ENCODE measurements at places on chromosomes 13 and 19.

DNA sequence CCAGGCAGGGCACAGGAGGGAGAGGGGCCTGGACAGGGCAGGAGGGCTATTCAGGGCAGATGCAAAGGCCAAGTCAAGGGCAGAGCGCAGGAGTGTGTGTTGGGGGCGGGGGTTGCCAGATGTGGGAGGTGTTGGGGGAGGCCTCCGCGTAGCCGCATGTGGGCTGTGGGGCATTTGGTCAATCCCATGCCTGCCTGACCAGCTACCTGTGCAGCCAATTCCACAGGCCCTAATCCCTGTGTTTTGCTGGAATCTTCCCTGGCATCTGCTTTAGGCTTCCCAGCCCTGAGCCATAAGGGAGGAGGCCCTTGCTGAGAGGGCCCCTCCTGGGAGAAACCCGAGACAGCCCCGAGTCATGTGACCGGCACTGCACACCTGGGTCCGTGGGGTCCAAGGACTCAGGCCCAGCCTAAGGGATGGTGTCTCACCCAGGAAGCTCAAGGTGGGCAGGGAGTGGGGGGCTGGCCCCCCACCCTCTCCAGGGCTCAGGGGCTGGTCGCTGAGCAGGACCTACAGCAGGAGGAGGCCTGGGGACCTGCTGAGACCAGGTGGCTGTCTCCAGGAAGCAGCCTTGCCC, 20.3 kb downstream of the RFX1 start:
- DNase-seq, result no peak

DNA sequence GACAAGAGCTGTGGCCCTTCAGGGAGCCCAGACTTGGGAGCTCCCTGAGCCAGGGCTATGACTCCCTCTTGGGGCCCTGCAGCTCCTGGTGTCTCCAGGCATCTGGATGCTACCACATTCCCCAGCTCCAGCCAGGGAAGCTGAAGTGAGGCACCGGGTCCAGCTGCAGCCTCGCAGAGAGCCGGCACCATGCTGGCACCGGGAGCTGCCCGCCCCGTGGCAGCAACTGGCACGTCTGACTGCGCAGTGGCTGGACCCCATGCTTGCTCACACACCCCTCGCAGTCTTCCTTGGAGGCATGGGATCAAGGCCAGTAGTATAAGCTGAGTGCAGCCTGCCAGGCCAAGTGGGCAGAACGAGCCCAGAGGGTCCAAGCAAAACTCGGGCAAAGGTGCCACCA, 7.4 kb downstream of the IGFL4 start:
- no peak for DNase-seq

DNA sequence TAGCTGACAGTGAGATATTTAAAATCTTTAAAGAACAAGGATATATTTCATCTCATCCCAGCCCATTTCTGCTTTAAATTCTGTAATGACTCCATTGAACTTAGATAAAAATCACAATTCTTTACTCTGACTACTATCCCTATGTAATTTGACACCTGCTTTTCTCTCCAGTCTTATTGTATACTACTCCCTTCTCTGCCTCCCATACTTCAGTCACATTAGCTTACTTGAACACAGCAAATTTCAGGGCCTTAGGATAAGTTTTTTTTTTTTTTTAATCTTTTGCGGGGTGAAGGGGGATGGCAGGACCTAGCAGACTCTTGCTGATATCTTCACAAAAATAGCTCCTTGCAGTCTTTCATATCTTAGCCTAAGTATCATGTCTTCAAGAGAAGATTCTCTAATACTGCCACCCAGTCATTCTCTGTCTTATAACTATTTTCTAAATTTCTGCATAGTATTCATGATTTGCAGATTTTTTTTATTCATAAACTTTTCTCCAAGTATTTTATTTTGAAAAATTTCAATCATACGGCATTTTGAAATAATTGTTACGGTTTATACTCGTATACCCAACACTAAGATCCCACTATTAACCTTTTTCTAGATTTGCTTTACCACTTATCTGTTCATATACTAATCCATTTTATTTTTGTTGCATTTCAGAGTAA, 151.4 kb downstream of the PCCA start:
- DNase-seq, result no peak

DNA sequence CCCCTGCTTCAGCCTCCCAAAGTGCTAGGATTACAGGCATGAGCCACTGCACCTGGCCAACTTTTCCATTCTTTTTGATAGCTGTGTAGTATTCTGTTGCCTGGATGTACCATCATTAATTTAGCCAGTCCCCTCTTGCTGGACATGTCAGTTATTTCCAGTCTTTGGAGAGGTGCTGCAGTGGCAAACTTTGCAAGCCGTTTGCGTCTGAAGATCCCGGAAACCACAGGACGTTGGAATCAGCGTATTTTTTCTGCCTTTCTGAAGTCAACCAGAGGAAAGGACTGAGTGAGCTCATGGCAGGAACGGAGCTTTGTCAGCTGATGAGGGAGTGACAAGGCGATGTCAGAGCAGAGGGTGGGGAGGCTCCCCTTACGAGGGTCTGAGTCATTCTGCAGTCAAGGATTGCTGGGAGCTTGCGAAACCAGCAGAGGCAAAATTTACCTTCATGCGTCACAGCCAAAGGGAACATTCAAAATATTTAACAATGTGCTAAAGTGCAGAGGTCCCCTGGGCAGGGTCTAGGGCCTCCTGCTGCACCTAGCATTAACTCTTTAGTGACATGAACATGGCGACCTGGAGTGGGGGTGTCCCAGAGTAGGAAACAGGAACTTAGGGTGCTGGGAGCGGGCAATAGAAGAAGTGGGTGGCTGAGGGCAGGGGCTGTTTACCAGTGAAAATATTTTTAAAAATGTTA, 5.6 kb downstream of the C5AR1 start:
- DNase-seq, result no peak

GRCh38 chr19:42083537-42083936, 7.6 kb downstream of the ZNF574 start:
- DNase-seq, result no peak

GRCh38 chr19:36646746-36647145, 19.9 kb downstream of the ZNF461 start:
- no peak for DNase-seq

Measured in vagina (tissue), 2 donors.